Stimulated activated CD4-positive, alpha-beta T cell treated with anti-CD3 and anti-CD28 coated beads, Interleukin-15, amount 100 ng/mL, for 48 hours (primary cell): ENCODE measurements at places on chromosomes 5 and 9.

- no peak for DNase-seq
Observed at GRCh38 chr9:88915916-88916315, 75.4 kb upstream of the S1PR3 start.

DNA sequence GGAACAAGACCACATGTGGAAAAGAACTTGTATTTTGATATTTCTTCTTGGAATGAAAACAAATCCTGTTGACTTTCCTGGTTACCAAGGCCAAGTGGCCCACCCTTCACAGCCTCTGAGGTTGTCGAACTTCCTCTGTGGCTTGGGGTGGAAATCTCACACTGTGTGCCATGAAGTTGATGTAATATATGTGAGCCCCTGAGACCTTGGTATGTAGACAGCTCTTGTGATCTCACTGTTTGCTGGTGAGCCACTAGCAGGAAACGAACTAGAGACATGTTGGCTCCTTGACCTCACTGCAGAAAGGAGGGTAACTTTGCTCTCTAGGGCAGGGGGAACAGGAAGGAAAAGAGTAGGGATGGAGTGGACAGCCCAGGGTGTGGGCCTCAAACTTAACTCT is 159.4 kb downstream of the ARHGAP26 start:
- no peak for DNase-seq

GRCh38 chr5:127517110-127517479 is 345 bp upstream of the PRRC1 start:
- no peak for DNase-seq

DNA sequence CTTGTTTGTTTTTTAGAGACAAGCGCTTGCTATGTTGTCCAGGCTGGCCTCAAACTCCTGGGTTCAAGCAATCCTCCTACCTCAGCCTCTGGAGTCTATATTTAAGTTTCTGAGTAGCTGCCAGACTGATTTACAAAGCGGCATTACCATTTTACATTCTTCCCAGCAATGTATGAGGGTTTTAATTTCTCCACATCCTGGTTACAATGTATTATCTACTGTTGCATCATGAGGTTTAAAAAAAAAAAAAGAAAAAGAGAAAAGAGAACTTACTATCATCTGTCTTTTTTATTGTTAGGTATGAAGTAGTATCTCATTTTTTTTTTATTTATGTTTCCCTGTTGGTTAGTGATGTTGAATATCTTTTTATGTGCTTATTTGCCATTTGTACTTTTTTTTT is 18.9 kb upstream of the CLINT1 start:
- DNase-seq = no peak

DNA sequence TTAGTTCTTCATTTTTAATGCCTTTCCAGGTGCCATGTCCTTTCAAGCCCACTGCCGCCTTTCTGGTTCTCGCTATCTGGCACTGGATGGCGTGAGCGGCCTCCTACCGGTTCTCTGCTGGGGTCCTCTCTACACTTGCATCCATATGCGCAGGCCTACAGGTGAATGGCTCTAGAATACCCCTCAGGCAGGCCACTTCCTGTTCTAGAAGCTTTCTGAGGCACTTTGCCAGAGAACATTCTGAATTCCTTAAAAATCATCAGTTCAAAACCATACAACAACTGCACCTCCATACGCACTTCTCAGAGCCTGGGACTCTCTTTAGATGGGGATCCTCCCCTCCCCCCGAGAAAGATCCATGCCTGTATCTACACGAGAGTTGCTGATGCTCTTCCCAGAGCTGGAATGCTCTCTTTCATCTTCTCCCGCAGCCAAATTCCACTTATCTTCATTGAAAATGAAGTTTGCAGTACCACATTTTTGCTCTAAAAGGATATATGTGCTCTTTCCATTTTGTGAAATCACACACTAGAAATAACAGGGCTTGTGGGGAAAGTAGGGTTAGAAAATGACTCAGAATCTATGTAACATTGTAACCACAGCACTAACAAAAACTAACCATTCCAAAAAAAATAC is 1.4 kb upstream of the LHFPL2 start:
- DNase-seq = no peak

DNA sequence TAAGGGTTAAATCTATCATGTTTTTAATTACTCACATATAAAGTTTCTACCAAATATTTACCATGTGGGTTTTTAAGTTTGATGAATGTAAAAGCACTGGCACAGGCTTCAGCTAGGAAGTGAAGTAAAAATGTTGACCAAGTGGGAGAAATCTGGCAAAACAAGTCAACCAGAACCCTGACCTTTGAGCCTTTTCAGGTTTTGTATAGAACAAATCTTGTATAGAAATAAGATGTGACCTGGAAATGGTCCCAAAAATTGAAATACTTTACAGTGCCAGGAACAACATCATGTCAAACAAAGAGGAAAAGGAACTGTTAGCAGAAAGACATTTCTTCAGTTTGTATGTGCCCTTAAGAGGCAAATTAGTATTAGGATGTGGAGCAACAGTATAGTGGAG is 137.6 kb downstream of the CCDC192 start:
- no peak for DNase-seq

- no peak for DNase-seq
Observed at GRCh38 chr5:135483254-135483653, 31.1 kb upstream of the TIFAB start.

DNA sequence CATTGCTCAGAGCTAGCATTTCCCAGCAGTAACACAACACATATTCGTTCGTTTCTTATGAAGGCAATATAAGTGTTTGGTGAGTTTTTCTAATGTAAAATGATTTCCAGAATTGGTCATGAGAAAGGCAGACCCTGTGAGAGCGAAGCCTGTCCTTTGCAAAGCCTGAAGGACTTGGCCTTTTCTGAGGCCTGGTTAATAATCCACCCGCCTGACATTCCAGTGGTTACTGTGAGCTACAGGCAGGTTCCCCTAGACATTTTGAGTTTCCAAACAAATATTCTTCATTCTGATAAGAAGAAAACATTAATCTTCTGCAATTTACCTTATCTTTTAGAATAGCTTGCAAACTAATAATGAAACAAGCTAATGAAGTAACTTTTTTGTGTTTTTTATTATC is 38.0 kb downstream of the ADAMTS16 start:
- no peak for DNase-seq

- DNase-seq = no peak
Observed at GRCh38 chr5:57832875-57833274, 350.3 kb upstream of the ACTBL2 start.

- DNase-seq = no peak
Observed at GRCh38 chr9:88355166-88355565, 33.1 kb upstream of the SPIN1 start.

DNA sequence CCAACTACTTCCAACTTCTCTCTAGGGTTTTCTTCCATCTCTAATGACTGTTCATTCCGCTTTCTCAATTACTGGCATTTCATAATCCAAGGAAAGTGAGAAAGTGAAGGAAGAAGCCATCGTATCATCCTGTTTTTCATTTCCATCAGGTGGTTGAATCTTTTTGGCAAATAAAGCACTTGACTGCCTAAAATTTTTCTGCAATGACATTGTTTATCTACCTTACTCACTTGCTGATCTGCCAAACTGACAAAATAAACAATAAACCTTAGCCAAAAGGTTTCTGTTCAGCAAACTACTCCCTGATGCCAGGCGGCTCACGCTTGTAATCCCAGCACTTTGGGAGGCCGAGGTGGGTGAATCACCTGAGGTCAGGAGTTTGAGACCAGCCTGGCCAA is 18.4 kb downstream of the FNBP1 start:
- DNase-seq = no peak

DNA sequence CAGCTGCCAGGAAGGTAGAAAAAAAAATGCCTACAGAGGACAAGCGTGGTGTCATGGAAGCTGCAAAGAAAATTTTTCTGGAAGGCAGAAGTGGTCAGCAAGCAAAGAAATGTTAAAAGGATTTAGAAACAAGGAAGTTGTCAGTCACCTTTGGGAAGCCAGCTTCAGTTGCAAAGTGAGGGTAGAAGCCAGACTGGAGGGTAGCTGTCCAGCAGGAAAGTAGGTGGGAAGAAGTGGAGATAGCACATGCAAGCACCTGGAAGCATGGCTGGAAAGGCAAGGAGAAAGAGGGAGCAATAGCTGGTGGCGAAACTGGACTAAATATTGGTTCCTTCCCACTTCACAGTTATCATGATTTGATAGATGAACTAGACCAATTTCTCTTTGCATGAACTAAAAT is 54.3 kb downstream of the ADRB2 start:
- no peak for DNase-seq

GRCh38 chr5:965604-966344 is 42.8 kb upstream of the NKD2 start:
- DNase-seq = no peak

DNA sequence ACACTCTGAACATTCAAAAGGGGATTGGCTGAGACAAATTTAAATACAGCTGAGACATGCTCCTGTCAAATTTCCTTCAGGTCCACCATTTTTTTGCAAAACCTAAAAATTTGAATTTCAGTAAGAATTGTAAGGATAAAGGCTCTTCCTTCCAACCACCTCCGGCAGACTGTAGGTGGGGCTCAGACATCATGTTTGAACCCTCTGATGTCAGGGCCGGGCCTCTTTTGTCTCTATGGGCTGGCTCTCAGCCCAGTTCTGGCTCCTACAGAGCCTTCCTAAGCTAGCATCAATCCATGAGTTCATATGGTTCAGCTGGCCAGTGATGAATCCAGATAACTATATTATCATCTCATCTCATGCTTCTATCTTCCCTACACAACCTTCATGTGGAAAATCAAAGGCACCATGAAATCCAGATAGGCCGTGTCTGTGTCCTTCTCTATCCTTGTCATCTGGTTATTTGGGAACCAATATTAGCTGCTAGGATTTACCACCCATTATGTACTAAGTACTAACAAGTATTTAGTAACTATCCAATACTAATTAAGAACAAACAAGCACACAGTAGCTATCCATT is 44.2 kb downstream of the NIPSNAP3B start:
- DNase-seq = no peak

- no peak for DNase-seq
Observed at GRCh38 chr5:51039424-51040329, 343.6 kb upstream of the ISL1 start.

DNA sequence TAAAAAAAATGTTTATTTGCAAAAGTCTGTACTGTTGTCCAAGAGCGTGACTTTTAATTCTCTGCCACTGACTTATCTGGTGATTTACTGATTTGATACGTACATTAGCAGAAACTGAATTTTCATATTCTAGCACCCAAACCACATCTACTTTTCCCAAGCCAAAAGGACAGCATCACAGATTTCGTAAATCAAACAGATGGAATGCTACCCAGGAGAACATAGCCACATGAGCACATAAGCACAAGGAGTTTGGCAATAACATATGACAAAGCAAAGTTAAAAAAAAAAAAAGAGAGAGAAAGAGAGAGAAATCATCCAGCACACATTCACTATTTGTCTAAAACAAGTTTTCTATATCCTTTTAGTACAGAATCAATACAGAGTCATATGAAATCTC is 83.7 kb downstream of the HINT1 start:
- DNase-seq = no peak

DNA sequence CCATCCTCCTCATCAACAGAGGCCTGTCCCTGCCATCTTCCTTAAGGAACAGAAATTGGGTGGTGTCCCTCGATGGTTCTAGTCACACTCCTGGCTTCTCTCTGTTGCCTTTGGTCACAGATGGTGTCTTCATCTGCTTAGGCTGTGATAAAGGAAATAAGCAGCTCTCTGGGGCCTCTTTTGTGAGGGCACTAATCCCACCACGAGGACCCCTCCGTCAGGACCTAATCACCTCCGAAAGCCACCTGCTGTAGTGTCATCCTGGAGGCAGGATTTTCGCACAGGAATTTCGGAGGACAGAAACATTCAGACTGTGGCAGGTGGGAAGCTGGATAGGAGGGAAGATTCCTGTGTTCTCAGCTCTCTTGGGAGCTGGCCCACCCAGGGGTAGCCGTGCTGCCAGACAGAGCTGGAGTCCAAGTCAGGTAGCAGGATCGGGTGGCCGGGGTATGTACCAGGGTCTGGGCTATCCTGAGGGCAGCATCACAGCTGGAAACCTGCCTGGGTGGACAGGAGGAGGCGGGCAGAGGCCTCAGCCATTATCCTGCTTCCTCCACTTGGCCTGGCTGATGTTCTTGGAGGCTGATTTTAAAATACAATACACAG is 59.5 kb downstream of the ANKRD33B start:
- DNase-seq = no peak

DNA sequence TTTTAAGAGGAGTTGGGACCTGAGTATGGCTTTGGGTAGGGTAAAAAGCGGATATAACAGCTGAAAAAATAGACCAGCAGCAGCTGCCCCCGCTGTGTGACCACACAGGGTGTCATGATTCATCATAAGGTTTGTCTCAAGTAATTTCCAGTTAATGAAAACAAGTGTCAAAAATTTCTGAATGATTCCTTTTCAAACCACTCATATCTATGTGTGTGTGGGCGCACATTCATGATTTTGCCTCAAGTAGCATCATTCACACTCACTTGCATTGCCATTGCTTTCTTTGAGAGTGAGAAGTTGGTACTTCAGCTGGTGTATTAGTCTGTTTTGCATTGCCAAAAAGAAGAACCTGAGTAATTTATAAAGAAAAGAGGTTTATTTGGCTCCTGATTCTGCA is 12.1 kb upstream of the TNFAIP8 start:
- DNase-seq = peak; percentile 52

GRCh38 chr5:65262649-65263059 is 219.1 kb downstream of the ADAMTS6 start:
- DNase-seq = no peak

GRCh38 chr9:7148243-7148765 is 390.5 kb downstream of the KDM4C start:
- DNase-seq = no peak

DNA sequence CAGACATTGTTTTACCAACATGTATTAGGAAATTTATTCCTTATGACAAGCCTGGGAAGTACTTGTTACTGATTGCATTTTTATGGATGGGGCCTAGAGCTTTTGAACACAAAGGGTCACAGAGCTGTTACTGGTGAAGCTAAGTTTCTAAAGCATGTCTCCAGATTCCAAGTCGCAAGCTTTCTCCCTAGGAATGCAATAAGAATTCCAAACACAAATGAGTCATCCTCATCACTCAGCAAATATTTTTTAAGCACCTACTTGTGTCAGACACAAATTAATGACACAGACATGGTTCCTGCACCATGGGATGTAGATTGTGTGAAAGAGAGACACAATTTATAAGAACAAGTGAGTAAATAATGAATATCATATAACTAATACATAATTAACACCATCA is 11.0 kb upstream of the SH3RF2 start:
- no peak for DNase-seq

- no peak for DNase-seq
Observed at GRCh38 chr5:40307920-40308319, 371.8 kb upstream of the PTGER4 start.

- DNase-seq = no peak
Observed at GRCh38 chr5:27708534-27708933, 670.1 kb upstream of the CDH9 start.

GRCh38 chr5:73215891-73216610 is 43.1 kb downstream of the TMEM174 start:
- DNase-seq = peak; percentile 60

DNA sequence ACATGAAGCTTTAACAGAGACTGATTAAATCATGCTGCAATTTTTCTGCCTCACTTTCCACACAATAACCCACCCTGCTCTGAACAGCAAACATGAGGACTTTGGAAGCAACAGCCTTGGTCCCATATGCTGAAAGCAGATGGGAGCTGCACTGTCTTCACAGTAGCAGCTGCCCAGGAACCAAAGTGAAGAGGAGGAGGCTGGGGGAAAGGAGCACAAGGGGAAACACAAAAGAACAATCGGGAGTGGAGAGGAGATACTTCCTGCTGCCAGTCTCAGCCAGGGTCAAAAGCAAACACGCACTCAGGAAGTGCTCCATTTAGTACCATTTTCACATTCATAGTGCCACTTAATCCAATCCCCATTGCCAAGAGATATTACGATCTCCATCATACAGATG is 183.3 kb upstream of the PUM3 start:
- DNase-seq = no peak

GRCh38 chr9:131692612-131693562 is 47.0 kb downstream of the RAPGEF1 start:
- DNase-seq = no peak
